ENCODE measurements at places on chromosomes 12 and 14.

GRCh38 chr14:34234258-34234657, 227.8 kb downstream of the SPTSSA start:
- no peak overlapping the region for H3K27ac ChIP-seq
- no peak overlapping the region for H3K4me3 ChIP-seq
- DNase-seq = no peak
- H3K36me3 ChIP-seq = no peaks in the 10 kb centered on the region

GRCh38 chr12:93390549-93391297, 13.0 kb downstream of the NUDT4 start:
- H3K36me3 ChIP-seq = peaks cover 6% of the 10 kb centered on the region
- no peaks in the 10 kb centered on the region for H3K27me3 ChIP-seq
- H3K4me1 ChIP-seq = peaks cover 19% of the 10 kb centered on the region
- DNase-seq = no peak
- H3K4me3 ChIP-seq = no peak overlapping the region

DNA sequence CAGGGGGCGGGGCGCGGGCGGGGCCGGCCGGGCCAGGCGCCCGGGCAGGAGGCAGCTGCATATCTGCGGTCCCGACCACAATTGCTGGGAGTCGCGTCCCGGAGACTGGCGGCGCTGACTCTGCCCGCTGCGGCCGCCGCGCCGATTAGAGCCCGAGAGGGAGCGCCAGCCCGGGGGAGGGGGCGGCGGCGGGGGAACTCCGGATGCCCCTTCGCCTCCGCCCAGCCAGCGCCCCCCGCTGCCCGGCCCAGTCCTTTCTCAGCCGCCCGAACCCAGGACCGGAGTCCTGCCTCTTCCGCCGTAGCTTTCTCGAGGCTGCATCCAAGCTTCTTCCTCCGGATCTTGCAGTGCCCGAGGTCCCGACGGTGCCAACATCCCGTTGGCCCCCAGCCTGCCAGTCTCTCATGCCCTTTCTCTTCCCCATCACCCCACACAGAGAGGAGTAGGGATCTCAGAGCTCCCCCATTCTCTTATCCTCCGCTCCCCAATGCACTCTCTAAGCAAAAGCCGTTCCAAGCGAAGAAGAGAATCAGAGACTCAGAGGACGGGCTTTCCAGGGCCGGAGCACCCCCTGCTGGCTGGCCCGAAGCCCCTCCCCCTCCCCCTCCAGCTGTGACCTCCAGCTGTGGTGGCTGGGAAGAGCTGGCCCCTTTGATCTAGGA, 8.8 kb upstream of the SP7 start:
- peaks cover 12% of the 10 kb centered on the region for H3K4me1 ChIP-seq
- H3K4me3 ChIP-seq = peak overlapping the region; percentile 58
- H3K27ac ChIP-seq = peak overlapping the region; percentile 74
- H3K36me3 ChIP-seq = no peaks in the 10 kb centered on the region

- no peak for DNase-seq
- H3K4me1 ChIP-seq = no peaks in the 10 kb centered on the region
- no peaks in the 10 kb centered on the region for H3K27me3 ChIP-seq
- H3K36me3 ChIP-seq = no peaks in the 10 kb centered on the region
- H3K4me3 ChIP-seq = no peak overlapping the region
These were observed 70.1 kb downstream of the LGR5 start for GRCh38 chr12:71509705-71510104.

- no peak overlapping the region for H3K4me3 ChIP-seq
- H3K27ac ChIP-seq = peak overlapping the region; percentile 39
- H3K4me1 ChIP-seq = no peaks in the 10 kb centered on the region
These were observed 30.3 kb upstream of the PELI2 start for GRCh38 chr14:56087671-56088471.

DNA sequence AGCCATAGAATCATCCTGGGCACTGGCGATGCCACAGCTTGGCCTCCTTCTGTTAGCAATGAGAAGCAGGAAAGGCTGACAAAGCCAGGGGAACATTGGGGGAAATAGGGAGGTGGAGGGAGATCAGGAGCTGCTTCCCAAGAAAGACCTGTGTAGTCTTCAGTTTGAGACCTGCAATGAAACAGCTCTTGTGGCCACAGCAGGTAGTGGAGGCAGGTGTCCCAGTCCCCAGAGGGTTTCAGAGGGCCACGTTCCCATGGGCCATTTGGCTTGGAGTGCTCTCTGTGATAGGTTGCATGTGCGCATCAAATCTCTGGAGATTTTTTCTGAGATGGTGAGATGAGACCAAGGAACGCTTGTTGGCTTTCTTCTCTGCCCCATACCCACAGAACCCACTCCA, 14.4 kb upstream of the OR6S1 start:
- no peak for DNase-seq
- H3K27me3 ChIP-seq = peaks cover 84% of the 10 kb centered on the region
- no peak overlapping the region for H3K4me3 ChIP-seq

GRCh38 chr12:24228371-24228770, 278.9 kb upstream of the SOX5 start:
- no peaks in the 10 kb centered on the region for H3K27me3 ChIP-seq
- no peak overlapping the region for H3K4me3 ChIP-seq
- no peak for DNase-seq
- no peak overlapping the region for H3K27ac ChIP-seq

- H3K4me1 ChIP-seq = no peaks in the 10 kb centered on the region
- no peak overlapping the region for H3K4me3 ChIP-seq
- DNase-seq = no peak
- H3K27me3 ChIP-seq = no peaks in the 10 kb centered on the region
- no peak overlapping the region for H3K27ac ChIP-seq
These were observed 388.9 kb downstream of the SOX5 start for GRCh38 chr12:23560611-23561010.

GRCh38 chr14:90427848-90428426, 31.1 kb downstream of the CALM1 start:
- H3K36me3 ChIP-seq = no peaks in the 10 kb centered on the region
- no peaks in the 10 kb centered on the region for H3K27me3 ChIP-seq
- no peak overlapping the region for H3K4me3 ChIP-seq
- H3K4me1 ChIP-seq = peaks cover 8% of the 10 kb centered on the region
- DNase-seq = peak; percentile 59

- H3K4me3 ChIP-seq = no peak overlapping the region
- H3K27me3 ChIP-seq = no peaks in the 10 kb centered on the region
- peaks cover 81% of the 10 kb centered on the region for H3K36me3 ChIP-seq
- DNase-seq = no peak
These were observed 6.2 kb upstream of the DDX55 start for GRCh38 chr12:123595729-123596128.

DNA sequence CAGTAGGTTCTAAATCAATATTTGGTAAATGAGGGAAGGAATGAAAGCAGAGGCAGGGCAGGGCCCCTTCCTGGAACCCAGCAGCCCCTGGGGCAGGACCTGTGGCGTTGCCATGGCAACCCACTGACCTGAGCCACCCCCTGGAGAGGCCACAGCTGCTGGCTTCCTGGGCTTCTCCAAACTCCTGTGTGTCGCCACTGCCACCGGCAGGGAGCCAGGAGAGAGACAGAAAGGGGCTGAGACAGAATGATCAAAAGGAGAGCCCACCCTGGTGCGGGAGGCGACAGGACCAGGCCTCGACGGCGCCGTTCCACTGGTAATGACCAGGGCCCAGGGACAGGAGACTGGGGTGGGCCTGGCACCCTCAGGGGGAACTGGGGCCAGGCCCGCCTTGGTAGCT, 18.2 kb downstream of the RFX4 start:
- H3K4me3 ChIP-seq = no peak overlapping the region
- peaks cover under 1% of the 10 kb centered on the region for H3K27me3 ChIP-seq
- H3K4me1 ChIP-seq = no peaks in the 10 kb centered on the region
- H3K36me3 ChIP-seq = no peaks in the 10 kb centered on the region
- DNase-seq = no peak

GRCh38 chr12:2811801-2812200, 667 bp upstream of the ITFG2 start:
- H3K36me3 ChIP-seq = peaks cover 4% of the 10 kb centered on the region
- DNase-seq = no peak
- peak overlapping the region; percentile 73 for H3K4me3 ChIP-seq
- H3K27ac ChIP-seq = peak overlapping the region; percentile 96
- H3K4me1 ChIP-seq = peaks cover 5% of the 10 kb centered on the region

GRCh38 chr12:12398026-12398859, 41.4 kb downstream of the BORCS5 start:
- DNase-seq = peak; percentile 67
- H3K4me1 ChIP-seq = peaks cover 17% of the 10 kb centered on the region
- no peaks in the 10 kb centered on the region for H3K27me3 ChIP-seq
- no peak overlapping the region for H3K4me3 ChIP-seq
- H3K36me3 ChIP-seq = no peaks in the 10 kb centered on the region
- H3K27ac ChIP-seq = peak overlapping the region; percentile 55

- DNase-seq = no peak
- no peaks in the 10 kb centered on the region for H3K27me3 ChIP-seq
- no peak overlapping the region for H3K4me3 ChIP-seq
These were observed 9.6 kb downstream of the CNOT2 start for GRCh38 chr12:70252832-70253231.

Measured in upper lobe of right lung (tissue), 1 donor.